ENCODE measurements at places on chromosomes 13 and 19. TPM values are rescaled to one million over a fixed set of nuclear protein-coding genes. Genes with fewer than 3 reads are reported as not detected.

Gene SERPINE3
- not detected for total RNA-seq

Gene ZNF600
- total RNA-seq = 3.1 TPM

Gene ZNF440
- 4.7 TPM for total RNA-seq

Gene KCNN1
- total RNA-seq = not detected

Gene NPAS1
- 0.08 TPM for total RNA-seq

Gene EFNB2
- total RNA-seq = 4.3 TPM

Gene IRGC
- total RNA-seq = not detected

Gene SYDE1
- total RNA-seq = 3.4 TPM

Gene ZNF491
- total RNA-seq = 1.3 TPM

Gene TMEM221
- 0.15 TPM for total RNA-seq

Gene ZNF723
- total RNA-seq = not detected

- DNase-seq = peak; percentile 60
These were observed 7.7 kb downstream of the TECR start for GRCh38 chr19:14536926-14537692.

GRCh38 chr19:5142725-5143097, 173.8 kb downstream of the KDM4B start:
- no peak for DNase-seq

DNA sequence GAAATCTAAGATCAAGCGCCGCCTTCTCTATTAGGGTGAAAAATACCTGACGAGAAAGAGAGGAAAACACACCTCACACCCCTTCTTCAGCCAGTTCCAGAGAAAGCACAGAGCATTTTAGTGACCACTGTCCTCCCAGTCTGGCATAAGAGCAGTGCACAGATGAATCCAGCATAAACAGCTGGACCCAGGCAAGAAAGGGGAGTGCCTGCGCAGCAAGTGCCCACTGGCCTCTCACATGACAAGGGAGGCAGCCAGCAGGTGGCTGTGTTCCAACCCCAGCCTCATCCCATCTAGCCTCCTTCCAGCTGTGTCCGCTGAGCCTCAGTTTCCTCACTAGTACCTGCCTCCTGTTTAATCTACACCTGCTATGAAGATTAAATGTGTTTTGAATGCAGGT, 8.0 kb downstream of the MED26 start:
- no peak for DNase-seq

- DNase-seq = no peak
These were observed 32.2 kb downstream of the DEDD2 start for GRCh38 chr19:42185277-42185676.

- peak; percentile 36 for DNase-seq
These were observed 42.9 kb downstream of the C13orf46 start for GRCh38 chr13:113930671-113931637.

DNA sequence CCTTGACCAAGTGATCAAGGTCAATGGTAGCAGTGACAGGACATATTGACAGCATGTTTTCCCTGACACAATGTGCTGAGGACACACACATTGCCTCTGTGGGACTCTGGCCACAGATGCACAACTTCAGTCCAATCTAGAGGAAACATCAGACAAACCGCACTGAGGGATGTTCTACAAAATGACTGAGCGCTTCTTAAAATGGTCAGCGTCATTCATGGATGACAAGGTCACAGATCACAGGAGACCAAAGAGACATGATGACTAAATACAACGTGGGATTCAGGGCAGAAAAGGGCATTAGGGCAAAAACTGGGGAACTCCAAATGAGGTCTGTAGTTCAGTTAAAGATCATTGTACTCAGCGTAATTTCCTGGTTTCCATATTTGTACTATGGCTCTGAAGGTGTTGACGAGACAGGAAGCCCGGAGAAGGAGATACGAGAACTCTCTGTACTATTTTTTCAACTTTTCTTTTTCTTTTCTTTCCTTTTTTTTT, 20.6 kb downstream of the PBX4 start:
- no peak for DNase-seq

- DNase-seq = no peak
These were observed 33.9 kb upstream of the KLF2 start for GRCh38 chr19:16290692-16291091.

- DNase-seq = no peak
These were observed 26.9 kb downstream of the ZNF574 start for GRCh38 chr19:42102877-42103276.

GRCh38 chr13:21124852-21125251, 51.5 kb downstream of the SKA3 start:
- no peak for DNase-seq

- DNase-seq = peak; percentile 51
These were observed at the start of gene POU2F2 for GRCh38 chr19:42132030-42132628. Gene POU2F2 (minus strand): TSS chr19:42132446. CDS start chr19:42132411, 35 bp downstream.

DNA sequence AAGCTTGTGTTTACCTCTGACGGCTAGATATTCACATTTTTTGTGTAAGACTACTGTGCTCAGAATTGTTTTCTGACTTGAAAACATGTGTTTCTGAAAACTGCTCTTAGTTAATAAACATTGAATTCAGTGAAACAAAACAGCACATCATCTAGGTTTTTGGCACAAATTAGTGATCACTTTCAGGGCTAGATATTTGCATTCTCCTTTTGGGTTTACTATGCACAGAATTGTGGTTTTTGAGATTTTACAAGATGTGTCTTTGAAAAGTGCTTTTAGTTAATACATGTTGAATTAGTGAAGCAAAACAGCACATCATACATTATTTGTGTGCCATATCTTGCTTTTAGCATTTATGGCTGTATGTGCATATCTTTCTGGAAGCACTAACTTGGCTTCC, 8.2 kb upstream of the PARP4 start:
- no peak for DNase-seq

- DNase-seq = no peak
These were observed 342.7 kb upstream of the SGCG start for GRCh38 chr13:22837980-22838647.

GRCh38 chr13:25963674-25964073, 88.1 kb downstream of the SHISA2 start:
- DNase-seq = no peak

GRCh38 chr13:102183509-102184182, 218.2 kb downstream of the FGF14 start:
- peak; percentile 77 for DNase-seq

DNA sequence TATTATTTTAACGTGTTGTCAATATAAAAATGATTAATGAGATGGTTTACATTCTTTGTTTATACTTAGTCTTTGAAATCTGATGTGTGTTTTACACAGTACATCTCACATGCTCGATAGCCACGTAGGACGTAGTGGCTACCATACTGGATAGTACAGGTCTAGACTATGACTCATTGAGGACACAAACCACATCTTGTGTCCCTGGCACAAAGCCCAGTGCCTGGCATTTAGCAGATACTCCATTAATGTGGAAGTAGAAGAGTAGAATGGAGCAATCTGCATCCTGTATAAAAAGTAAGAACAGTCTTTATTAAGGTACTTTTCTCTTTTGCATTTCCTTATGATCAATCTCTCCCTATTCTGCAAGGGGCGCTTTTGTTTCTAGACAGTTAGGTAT, 49.0 kb upstream of the FRY start:
- peak; percentile 65 for DNase-seq

DNA sequence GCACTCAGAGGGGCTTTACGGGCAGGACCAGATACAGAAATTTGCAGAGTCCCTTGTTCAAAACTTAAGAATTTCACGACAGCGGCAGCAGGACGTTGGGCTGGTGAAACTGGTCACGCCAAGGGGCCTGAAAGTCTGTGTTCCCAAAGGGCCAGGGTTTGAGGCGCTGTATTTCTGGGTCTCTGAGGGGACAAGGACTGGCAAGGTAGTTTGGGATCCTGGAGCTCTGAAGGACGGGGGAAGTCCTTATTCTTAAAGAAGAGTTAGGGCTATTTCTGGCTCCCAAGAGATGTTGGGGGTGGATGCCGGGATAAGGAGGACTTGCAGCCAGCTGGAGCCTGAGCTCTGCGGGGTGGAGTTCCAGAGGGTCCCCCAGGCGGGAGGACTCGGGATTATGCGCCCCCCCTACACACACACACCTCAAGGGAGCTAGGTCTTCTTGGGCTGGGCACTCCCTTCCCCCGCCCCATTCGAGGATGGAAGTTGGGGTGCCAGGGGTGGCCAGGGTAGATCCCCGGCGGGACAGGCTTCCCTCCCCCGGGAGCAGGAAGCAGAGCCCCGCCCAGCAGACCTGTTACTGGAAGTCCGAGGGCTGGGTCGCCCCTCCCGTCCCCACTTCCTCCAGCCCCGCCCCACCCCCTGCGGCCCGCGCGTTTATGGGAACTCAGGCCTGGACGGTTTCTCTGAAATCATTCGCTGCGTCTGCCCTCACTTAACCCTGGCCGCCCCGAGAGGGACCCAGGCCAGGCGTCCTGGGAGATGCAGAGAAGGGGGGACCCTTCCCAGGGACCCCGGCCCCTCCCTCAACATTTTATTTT, 5.6 kb downstream of the BCL3 start:
- DNase-seq = peak; percentile 95

- DNase-seq = peak; percentile 50
These were observed 1.4 kb upstream of the CD37 start for GRCh38 chr19:49333811-49334288.

GRCh38 chr13:49395451-49395865, 48.4 kb downstream of the CAB39L start:
- DNase-seq = no peak

DNA sequence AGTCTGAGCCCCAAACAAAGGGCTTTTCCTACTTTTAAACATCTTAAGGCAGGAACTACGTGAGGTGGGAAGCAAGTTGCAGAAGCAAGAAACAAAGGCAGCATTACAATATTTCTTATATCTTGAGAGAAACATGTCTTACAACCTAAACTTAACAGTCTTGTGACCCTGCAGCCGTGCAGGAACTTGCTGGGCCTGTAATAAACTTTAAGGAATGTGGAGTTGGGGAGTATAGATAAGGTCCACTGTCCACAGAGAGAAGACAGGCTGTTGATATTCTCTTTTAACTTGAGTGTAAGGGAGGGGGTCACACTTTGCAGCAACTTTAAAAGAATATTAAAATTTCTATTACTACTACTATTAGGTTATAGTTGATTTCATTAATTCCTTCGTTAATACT, 214.6 kb upstream of the HTR2A start:
- no peak for DNase-seq
